Stimulated activated CD8-positive, alpha-beta memory T cell treated with anti-CD3 and anti-CD28 coated beads, Interleukin-4, amount 100 ng/mL, for 1 hour (primary cell): ENCODE measurements at places on chromosomes 13 and 19.

GRCh38 chr19:8149261-8150094 lies at the start of gene FBN3:
FBN3 (minus strand) TSS chr19:8149592; CDS start chr19:8147480, 2,112 bp downstream.
- no peak for DNase-seq

- no peak for DNase-seq
Observed at GRCh38 chr13:94323764-94324758, 155.4 kb downstream of the DCT start.

DNA sequence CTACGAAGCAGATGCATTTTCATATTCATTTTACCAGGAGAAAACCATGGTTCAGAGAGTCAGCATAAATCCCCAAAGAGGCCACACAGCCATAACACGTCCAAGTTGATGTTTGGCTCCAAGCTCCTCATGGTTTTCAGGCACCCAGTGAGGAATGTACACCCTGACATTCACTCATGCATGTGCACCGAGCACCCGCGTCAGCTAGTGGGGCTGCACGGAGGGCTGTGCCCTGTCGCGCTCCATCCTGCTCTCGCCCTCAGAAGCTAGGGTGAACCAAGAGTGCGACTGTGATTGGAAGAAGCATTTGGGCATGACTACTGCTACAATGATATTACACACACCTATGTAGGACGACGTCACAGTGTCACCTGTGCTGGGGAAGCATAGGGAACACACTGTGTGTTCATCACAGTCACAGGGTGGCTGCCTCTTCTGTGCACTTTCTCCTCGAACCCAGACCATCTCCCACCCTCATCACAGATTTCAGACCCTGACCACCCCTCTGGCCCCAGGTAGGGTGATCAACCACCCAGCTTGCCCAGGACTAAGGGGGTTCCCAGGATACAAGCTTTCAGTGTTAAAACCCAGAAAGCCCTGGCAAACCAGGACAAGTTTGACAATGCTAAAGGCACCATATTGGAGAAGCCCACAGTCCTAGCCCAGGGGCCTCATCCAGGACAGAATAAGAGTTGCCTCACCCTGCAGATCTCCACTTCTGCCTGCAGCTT lies 148.6 kb upstream of the ZNF507 start:
- DNase-seq: no peak

GRCh38 chr19:55013596-55013995 lies 24.5 kb downstream of the GP6 start:
- DNase-seq: no peak

GRCh38 chr19:5480427-5480836 lies 25.2 kb downstream of the ZNRF4 start:
- no peak for DNase-seq

- no peak for DNase-seq
Observed at GRCh38 chr19:632579-633067, 714 bp downstream of the POLRMT start.

DNA sequence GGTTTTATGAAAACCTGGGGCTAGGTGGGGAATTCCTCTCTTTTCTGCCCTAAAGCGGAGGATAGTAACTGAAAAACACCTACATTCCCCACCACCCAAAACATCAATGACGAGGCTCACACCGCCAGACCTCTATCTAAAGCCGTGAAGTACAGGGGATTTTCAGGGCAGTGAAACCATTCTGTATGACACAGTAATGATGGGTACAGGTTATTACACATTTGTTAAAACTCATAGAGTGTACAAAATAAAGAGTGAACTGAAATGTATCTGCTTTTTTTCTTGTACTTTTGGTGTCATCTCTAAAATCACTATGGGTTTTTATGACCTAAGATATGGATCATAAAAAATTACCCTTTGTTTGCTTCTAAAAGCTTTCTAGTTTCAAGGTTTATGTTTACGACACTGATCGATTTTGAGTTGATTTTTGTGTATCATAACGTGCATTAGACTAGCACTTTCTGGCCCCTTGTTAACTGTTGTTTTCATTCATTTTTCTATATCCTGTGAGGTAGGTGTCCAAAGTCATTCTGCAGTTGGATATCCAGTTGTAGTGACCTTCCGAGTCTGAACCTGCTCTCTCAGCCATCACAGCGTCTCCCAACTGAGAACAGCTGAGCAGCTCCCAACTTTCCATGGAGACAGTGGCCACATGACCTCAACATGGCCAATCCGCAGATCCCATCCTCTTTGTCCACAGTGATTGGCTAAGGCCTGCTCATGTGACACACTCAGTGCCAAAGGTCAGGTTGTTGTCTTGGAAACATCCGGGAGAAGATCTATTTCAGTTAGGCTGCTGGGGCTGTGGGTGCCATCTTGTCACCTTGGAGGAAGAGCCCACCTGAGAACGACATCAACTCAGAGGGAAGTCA lies 10.3 kb downstream of the MBD3L2B start:
- DNase-seq: no peak

DNA sequence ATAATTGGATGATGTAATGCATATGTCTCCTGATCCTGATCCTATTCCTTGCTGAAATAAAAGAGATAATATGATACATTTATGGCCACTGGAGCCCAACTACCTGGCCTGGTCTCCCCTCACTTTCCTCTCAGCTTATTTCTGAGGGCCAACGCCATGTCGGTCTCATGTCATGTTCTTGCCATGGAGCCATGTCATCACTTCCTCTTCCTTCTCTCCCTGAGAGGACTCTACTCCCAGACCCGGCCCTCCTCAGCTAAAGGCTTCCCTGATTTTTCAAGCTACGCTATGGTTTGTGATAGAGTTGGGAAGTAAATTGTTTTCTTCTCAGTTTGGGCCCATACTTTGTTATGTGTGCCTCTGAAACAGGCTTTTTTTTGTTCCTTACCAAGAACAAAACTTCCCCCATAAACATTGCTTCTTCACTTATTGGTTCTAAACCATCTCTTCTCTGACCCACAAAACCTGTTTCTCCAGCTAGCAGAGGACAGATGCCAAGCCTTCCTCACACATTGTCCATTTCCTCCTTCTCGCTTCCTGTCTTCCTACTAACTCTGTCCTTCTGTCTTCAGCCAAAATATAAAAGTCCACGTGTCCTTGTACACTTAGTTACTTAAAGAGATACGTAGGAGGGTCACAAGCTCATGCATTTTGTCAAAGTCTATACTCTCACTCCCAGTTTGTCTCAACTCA lies 319.9 kb upstream of the DACH1 start:
- DNase-seq: no peak

DNA sequence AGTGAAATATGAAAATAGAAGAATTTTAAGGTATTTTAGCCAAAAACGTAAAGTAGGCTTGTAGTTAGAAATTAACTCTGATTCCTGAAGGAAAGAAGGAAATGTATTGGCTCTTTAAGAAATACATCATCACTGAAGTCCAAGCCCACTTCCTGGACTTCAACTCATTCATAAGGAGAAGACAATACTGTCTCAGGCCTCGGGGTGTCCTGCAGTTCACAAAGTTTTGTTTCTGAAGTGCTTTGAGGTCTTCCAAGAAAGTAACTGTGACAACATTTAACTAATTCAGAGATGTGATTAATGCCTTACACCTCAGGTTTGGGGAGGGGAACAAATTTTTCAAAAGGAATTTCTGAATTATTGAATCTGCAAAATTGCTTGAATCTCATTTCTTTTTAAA lies 65.8 kb upstream of the STARD13 start:
- DNase-seq: no peak

DNA sequence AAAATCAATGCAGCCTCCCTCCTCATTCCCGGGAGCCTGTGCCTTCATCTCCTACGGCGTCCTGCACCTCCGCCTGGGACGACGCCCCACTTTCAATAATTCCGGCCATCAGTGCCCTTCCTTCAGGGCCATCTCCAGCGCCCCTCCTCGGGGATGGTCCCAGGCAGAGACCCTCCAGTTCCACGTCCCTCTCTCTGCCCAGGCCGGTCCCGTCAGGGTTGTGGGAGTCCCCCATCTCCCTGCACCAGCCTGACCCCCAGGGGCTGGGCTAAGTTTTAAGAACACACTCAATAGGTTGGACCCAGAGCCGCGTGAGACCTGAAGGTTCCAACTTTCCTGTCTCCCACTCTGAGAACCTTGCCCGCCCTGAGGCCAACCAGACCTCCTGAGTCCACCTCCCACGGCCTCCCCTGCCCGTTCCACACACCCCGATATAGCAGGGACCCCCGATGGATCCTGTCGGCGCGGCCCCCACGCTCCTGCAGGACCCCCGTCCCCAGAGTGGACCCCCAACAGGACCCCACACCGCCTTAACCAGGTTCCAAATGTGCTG lies 646 bp downstream of the TMEM161A start:
- no peak for DNase-seq

DNA sequence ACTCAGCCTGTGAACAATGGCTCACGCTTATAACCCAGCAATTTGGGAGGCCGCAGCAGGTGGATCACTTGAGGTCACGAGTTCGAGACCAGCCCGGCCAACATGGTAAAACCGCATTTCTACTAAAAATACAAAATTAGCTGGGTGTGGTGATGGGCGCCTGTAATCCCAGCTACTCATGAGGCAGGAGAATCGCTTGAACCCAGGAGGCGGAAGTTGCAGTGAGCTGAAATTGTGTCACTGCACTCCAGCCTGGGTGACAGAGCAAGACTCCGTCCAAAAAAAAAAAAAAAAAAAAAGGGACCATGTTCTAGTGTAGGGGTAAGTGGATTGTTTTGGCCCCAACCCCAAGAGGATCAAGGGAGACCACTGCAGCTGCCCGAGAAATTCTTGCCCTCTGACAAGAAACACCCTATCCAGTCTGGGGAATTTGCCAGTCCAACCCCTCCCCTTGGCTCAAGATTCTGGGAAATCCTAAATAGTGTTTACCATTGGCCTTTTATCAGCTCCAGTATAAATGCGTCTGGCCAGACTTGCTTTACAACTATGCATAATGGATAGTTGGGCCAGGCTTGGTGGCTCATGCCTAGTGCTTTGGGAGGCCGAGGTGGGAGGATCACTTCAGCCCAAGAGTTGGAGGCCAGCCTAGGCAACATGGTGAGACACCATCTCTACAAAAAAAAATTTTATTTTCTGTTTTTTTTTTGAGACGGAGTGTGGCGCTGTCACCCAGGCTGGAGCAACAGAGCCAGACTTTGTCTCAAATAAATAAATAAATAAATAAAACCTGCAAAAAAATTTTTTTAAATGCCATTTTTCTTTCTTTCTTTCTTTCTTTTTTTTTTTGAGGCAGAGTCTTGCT lies 5.1 kb upstream of the DHDH start:
- DNase-seq: no peak

GRCh38 chr13:79637133-79637763 lies 156.3 kb downstream of the NDFIP2 start:
- DNase-seq: no peak

DNA sequence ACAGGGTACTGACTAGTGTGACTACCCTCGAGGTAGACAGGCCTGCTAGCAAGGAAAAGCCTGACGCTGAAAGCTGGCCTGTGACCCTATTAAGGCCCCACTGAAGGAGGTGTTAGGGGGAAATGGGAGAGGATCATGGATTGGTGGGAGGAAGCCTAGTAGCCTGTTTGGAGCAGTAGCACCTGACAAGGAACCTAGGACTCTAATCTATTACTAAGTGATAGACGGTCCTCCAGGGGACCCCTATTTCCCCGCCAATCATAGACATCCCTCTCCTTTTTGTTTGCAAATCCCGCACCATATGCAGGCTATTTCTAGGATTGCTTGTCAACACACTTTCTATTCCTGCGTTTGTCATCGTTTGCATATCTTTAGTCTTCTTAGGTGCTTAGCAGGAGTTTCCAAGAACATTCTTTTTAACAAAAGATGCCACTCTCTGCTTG lies 1338.8 kb upstream of the MIR17HG start:
- no peak for DNase-seq

- no peak for DNase-seq
Observed at GRCh38 chr19:46308510-46308909, 11.7 kb downstream of the HIF3A start.

DNA sequence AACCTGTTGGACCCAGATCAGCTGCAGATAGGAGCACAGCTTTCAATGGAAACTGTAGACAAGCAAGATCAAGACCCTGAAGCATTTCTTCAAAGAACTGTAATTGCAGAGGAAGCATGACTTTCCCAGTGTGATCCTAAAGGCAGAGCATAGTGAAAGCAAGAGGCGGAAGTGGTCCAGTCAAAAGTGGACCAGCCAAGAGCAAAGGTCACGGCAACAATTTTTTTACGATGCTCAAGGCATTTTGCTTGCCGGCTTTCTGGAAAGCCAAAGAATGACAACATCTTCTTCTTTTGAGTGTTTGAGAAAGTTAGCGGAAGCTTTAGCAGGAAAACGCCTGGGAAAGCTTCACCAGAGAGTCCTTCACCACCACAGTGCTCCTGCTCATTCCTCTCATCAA lies 111.6 kb downstream of the RNF17 start:
- no peak for DNase-seq

- no peak for DNase-seq
Observed at GRCh38 chr13:30440910-30441703, 18.8 kb downstream of the UBE2L5 start.

DNA sequence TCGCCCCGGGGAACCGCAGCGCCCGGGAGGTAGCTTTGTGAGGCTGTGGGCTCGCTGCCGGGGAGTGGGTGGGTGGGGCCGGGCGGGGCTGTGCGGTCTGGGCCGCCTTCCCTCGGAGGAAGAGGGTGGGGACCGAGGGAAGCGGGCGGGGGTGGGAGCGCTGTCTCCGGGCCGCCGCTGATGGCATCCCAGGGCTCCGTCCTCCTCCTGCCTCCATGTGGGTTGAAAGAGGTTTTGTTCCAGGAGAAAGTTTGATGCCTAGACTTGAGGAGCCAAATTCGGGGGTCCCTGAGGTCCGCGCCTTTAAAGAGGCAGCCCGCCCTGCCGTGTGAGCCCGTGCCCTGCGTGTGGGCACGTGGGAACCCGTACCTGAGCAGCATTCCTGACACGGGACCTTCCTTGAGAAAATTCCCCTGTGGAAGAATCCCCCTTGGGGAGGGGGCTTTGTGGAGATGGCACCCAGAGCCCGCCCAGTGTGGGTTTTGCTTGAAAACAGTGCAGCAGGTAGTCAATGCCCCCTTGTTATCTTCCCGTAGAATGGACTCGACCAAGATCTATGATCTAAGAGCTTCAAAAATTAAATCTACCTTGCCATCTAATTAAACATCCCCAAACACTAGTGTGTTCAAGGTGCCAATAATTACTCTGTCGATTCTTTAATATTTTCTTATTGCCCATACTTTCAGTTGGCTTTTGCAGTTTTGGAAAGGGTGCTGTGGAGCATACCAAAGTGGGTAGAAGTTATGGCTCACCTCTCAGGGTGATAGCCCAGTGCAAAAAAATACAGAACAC lies 107.8 kb downstream of the RXFP2 start:
- DNase-seq: no peak

DNA sequence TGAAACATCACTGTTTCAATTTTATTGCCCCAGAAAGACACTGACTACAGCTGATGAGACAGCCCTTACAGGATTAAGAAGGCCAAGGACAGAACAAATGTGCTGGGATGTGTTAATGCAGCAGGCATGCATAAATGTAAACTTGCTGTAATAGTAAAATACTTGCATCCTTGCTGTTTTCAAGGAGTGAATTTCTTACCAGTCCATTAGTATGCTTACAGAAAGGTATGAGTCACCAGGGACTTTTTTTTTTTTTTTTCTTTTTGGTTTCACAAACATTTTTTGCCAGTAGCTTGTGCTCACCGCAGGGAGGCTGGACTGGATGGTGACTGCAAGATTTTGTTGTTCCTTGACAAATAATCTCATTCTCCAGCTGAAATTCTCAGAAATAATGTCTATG lies 55.1 kb downstream of the GPR180 start:
- DNase-seq: no peak
